NCI-H1436 treated with DMSO at 0.1 percent for 48 hours (cell line): ENCODE measurements at places on chromosomes 6 and 20.

DNA sequence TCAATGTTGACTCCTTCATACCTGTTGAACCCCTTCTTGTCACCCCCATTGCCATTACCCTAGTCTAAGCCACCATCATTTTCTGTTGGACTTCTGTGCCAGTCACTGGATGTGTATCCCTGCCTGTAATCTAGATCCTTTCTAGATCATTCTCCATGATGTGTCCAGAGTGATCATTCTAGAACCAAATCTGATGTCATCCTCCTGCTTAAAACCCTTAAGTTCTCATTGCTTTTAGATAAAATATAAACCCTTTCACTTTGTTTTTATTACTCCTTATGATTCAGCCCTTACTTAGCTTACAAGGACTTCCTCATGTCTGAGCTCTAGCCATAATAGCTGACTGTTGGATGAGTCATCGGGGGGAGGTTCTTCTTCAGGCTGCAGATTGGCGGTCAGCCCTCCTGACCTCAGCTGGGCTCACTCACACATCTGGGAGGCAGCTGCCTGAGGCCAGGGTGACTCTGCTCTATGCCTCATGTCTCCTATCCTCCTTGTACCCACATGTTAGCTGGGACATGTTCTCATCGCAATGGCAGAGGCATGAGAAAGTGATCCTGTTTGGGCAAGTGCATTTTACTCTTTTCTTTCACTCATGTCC lies 287.6 kb downstream of the ESR1 start:
- no peak for DNase-seq

DNA sequence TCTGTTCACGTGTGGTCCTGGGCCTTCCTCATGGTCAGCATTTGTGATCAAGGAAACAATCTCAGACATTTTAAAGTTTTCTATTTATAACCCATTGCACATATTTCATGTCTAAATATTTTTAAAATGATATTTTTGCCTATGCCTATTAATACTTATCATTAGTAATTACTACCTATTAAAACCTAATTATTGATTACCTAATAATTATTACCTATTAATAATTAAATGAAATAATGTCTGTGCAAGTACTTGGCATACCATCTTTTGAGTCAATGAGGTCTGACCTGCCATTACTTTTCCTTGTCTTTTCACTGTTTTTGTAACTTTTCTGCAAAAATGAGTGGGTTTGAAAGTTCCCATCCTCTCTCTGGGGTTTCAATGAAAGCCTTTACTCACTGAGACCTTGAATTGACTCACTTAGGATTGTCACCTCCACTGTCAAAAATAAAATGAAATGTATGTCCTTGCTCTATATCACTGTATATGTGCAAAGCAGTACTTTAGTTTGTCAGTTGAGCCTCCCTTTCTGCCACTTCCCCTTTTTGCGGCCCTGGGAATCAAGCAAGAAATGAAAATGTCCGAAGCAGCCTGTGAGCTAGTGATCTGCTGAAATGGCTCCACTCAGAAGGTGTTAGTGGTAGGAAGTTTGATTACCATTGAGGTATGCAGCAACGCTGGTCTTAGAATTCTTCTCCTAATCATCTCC lies 87.8 kb downstream of the L3MBTL3 start:
- no peak for DNase-seq

DNA sequence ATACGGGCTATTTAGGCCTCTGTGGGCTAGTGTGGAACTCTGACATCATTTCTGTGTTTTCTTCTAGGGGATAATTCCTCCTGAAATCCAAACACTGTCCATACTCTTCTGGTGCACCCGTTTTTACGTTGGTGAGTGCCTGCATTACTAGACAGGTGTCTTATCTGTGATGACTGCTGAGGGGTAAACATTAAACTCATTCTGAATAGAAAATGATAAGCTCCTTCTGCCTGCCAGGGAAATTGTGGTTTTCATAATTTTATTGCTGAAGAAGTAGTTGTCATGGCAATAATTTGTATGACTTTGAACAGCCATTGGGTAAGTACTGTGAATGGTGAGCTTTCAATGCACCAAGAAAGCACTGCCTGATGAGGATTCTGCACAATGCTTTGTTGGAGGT lies 705.6 kb downstream of the UTRN start:
- no peak for DNase-seq

- no peak for DNase-seq
These were observed 126.3 kb downstream of the HIVEP1 start for GRCh38 chr6:12138381-12138780.

GRCh38 chr6:141488488-141488887 lies 644.2 kb upstream of the GJE1 start:
- DNase-seq = no peak

DNA sequence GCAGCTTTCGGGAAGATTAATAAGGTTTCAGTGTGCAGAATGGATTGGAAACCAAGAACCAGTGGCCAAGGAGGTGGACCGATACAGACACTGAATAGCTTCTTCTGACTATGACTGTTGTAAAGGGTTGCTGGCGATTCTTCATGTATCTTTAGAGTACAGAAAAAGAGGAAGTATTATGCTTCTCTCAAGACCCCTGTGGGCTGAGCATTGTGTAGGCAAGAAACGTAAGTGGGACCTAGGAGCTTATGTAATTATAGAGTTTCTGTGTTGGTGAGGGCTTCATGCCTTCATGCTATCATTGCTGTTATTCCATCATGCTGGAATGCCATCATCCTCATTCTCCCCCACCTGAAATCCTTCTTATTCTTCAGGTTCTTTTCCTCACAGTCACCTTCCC lies 105.4 kb upstream of the AKIRIN2 start:
- DNase-seq = no peak

- DNase-seq = no peak
These were observed 66.8 kb downstream of the RIN2 start for GRCh38 chr20:19824861-19825260.

- no peak for DNase-seq
These were observed 818.8 kb upstream of the CITED2 start for GRCh38 chr6:140193269-140193668.

GRCh38 chr20:5914859-5915258 lies 35.5 kb downstream of the TRMT6 start:
- DNase-seq = no peak

DNA sequence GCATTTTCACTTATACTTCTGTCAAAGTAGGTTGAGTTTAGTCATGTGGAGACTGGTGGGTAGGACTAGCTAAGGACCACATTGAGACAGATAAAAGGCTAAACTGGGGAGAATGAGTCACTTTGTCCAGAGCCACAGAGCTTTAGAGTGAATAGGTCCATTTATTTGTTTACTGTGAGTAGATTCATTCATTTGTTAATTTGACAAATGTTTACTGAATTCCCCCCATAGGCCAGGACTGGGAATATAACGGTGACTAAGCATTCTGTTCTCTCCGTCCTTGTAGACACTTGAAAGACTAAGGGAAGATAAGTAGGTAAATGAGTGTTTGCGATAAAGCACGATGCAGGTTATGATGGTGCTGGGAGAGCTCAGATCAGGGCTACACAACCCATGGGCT lies 699.7 kb upstream of the ID4 start:
- DNase-seq = peak; percentile 6

DNA sequence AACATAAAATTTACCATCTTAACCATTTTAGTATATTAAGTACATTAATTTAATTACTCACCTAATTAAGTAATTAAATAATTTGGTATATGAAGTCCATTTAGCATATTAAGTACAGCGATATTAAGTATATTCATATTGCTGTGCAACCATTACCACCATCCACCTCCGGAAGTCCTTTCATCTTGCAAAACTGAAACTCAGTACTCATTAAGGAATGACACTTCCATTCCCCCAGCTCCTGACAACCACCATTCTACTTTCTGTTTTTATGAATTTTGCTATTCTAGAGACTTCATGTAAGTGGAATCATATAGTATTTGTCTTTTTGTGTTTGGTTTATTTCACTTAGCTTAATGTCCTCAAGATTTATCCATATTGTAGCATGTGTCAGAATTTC lies 61.1 kb upstream of the GTSF1L start:
- no peak for DNase-seq

GRCh38 chr20:5434116-5434515 lies 117.4 kb upstream of the PROKR2 start:
- DNase-seq = no peak

GRCh38 chr6:36121787-36122494 lies 8.4 kb upstream of the MAPK13 start:
- no peak for DNase-seq

GRCh38 chr20:19835533-19836222 lies 77.6 kb downstream of the RIN2 start:
- DNase-seq = no peak
